Spleen (tissue), 13 donors: ENCODE measurements at places on chromosomes 3 and 15. TPM values are rescaled to one million over a fixed set of nuclear protein-coding genes. Genes with fewer than 3 reads are reported as not detected.

The ANKRD63 gene
- not detected for total RNA-seq

The GOLGA8K gene
- 1.6 TPM for total RNA-seq

The GOLGA8A gene
- 100 TPM for total RNA-seq

The HIGD2B gene
- total RNA-seq, result not detected

The C2CD4B gene
- 1.1 TPM for total RNA-seq

The TICRR gene
- 2.1 TPM for total RNA-seq
